Fibroblast of skin of left quadriceps (primary cell): ENCODE measurements at places on chromosomes 5 and 9.

DNA sequence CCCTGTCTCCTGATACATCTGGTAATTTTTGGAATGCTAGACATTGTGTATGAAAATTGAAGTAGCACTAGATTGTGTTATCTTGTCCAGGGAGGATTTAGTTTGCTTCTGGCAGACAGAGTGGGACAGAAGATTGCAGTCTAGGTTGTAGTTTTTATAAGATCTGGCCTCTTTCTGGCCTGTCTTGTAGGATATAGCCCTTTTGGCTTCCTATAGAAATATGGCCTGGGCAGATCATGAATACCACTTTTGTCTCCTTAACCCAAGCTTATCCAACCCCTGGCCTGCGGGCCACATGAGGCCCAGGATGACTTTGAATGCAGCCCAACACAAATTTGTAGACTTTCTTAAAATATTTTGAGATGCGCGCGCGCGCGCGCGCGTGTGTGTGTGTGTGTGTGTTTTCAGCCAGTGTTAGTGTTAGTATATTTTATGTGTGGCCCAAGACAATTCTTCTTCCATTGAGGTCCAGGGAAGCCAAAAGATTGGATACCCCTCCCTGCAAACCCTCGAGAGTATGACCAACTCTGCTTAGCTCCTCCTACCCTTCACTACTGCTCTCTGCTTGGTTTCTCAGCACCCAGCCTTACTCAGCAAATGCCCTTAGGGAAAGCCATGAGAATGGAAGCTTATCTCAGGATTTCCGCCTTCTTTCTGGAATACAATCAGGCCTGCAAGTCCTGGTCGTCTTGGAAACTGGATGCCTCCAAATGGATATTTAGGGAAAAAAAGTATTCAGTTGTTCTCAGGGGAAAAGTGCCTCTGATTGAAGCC lies 26.5 kb downstream of the ANKRD33B start:
- no peak for DNase-seq

GRCh38 chr9:87567571-87567970 lies 69.9 kb downstream of the DAPK1 start:
- DNase-seq, result no peak

- DNase-seq, result no peak
These were observed 221.6 kb downstream of the CACNA1B start for GRCh38 chr9:138098908-138099791.

GRCh38 chr5:72378639-72379289 lies 58.6 kb downstream of the PTCD2 start:
- DNase-seq, result peak; percentile 77

DNA sequence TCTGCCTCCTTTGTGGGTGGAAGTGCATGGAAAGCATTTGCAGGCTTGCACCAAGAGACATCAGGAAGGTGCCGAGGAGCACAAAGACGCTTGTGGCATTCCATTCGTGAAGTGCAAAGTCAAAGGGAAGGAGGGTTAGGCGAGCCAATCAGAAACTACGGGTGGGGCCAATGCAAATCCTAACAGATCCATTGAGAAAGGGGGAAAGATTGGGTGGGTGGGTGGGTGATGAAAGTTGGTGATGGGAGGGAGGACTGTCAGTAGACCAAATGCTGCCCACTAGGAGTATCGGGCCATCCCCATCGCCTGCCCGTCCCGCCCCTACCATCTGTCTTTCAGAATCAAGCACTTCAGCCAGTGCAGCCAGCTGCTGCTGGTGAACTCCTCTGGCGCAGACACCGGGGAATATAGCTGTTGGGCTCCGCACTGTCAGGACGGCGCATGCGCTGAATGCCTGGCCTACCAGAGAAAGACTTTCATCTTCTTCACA lies 17.1 kb upstream of the ANXA6 start:
- no peak for DNase-seq

- no peak for DNase-seq
These were observed 13.0 kb downstream of the C1QTNF3 start for GRCh38 chr5:34030048-34030447.

- no peak for DNase-seq
These were observed at the start of gene RASEF for GRCh38 chr9:83062651-83063527. RASEF (minus strand) TSS chr9:83063142; CDS start chr9:83062867, 275 bp downstream.

DNA sequence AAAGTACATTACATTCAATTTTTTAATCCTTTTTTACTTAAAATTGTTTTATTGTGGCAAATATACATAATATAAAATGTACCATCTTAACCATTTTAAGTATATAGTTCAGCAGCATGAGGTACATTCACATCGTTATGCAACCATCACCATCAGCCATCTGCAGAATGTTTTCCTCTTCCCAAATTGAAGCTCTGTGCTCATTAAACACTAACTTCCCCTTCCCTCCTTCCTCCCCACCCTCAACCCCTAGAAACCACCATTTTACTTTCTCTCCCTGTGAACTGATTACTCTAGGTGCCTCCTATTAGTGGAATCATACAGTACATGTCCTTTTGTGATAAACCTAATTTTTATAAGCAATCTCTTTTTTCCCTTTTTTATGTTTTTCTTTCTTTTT lies 15.6 kb downstream of the TEX53 start:
- DNase-seq, result no peak

DNA sequence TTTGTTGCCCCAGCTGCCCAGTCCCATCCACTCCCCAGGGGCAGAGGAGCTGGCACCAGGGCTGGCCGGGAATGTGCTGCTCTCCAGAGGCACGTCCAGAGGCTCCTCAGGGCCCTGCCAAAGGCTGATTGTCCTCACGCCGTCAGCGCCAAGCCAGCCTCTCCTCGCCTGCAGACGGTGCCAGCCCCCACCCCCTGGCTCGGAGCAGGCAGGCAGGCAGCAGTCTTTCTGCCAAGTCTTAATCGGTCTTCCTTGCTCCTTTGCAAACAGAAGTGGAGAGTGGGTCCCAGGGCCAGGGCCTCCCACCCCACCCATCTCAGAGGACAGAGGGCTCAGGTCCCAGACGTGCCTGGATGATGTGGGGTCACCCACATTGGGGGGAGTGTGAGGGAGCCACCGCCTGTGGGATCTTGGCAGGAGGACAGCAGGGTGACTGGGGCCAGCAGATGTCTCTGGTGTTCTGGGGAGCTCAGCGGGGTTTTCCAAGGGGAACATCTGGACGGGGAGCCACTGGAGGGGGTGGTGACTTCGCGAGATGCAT lies 36.3 kb downstream of the FAM163B start:
- DNase-seq, result no peak

DNA sequence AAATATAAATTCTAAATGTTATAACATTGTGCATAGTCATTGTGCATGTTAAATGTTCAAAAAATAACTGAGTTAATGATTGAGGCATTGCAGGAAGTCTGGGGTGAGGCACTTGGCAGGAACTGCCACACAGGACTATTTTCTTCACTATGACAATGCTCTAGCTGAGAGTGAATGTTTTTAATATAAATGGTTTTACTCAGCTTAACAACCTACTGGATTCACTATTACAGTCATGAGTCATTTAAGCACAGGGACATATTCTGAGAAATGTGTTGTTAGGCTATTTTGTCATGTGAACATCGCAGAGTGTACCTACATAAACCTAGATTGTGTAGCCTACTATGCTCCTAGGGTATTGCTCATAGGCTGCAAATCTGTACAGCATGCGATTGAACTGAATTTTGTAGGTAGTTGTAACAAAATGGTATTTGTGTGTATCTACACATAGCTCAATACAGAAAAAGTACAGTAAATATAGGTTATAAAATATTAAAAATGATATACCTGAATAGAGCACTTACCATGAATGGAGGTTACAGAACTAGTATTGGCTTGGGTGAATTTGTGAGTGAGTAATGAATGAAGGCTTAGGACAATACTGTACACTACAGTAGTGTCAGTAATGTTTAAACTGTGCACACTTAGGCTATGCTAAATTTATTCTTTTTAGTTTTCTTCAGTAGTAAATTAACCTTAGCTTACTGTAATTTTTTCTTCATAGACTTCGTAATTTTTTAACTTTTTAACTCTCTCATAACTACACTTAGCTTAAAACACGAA lies 346.1 kb upstream of the PTGER4 start:
- DNase-seq, result no peak

DNA sequence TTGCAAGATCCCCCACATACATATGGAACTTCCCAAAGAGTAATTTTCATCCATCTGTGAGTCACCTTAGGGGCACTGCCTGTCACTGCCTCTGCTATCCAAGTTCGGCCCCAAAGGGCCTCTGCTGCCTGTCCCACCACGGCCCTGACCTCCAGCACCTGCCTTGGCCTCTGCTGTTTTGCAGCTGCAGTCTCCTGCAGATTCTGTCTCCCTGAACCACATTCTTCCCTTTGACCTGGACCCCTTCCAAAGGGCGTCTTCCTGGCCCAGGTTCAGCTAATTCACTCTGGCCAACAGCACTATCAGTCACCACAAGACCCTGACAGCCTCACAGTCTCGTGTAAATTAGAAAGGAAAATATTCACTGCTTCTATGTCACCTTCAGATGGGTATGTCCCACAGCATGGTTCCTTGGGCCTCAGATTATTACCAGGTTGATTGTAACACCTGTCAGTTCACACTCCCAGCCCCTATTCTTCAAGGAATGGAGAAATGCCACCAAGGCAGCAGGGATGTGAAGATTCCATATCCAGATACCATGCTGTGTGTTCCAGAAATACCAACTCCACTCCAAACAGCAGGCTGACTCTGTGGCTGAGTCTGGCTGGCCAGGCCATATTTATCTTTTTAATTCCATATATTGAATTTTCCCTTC lies 479.3 kb downstream of the ARHGEF28 start:
- no peak for DNase-seq

GRCh38 chr9:91348191-91348807 lies 13.4 kb downstream of the AUH start:
- no peak for DNase-seq

- DNase-seq, result no peak
These were observed 26.0 kb upstream of the GHR start for GRCh38 chr5:42397267-42397666.

DNA sequence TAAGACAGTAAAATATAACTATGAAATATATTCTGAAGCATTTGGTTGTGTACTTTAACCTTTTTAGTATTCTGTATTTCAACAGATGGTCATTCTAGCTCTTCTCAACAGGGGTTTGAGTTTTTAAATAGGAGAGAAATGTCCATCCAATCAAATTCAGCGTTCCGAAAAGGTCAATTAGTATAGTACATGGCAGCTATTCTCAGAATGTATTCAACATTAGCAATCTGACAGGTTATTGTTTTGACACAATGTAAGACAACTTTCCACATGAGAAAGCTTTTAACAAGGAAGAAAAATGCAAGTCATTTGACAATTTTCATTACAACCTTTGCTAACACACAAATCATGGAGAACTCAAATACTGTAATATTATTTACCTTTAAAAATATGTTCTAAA lies 996.3 kb upstream of the CDH10 start:
- DNase-seq, result no peak

GRCh38 chr9:121883281-121884056 lies 209.6 kb downstream of the TTLL11 start:
- DNase-seq, result no peak

DNA sequence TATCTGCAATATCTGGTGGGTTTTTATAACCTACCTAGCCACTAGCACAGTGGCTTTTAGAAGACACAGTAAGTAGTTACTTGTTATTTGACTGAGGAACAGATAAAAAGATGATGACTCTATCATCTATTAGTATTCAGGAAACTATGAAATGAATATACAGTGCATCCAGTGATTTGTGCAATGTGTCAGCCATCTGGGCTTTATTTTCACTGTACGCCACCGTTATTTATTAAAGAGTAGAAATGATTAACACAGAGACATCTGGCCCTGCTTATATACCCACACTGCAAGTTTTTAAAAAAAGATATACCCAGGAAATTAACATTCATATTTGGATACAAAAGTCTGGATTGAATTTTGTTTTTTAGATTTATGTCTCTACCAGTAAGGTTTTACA lies 408.4 kb downstream of the PDE4D start:
- DNase-seq, result peak; percentile 53

DNA sequence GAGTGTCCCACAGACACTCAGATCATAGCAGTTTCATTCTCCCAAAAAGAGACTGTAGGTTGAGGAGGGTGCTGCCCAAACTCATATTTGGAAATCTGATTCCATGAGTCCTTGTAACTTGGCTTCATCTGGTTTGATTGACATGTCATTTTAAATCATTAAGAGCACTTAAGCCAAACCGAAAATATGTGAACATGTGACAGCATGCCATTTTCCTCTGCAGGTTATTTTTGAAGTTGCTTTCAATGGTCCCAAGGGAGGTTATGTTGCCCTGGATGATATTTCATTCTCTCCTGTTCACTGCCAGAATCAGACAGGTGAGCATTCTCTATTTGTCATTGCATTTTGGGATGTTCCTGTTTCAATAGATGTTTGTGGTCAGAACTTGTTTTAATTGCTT lies 87.6 kb downstream of the MAMDC2 start:
- no peak for DNase-seq

- no peak for DNase-seq
These were observed 318.0 kb downstream of the ACTL7B start for GRCh38 chr9:108537756-108538155.

DNA sequence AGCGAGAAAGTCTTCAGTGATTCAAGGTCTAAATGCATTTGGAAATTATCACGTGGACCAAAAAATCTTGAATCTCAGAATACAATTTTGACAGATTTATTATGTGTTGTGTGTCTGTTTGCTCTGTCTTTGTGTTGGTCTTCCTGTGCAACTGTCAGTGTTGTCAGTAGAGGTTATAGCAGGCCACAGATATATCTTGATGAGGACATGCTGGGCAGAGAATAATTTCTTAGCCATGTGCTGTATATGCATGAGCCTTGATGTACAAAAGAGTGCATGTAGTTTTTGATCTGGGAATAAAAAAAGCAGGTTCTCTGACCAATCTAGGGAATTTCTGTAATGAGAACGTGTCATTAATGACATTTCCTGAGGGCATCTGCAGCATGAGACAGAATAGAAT lies 57.6 kb downstream of the ZSWIM6 start:
- DNase-seq, result no peak

GRCh38 chr5:6705088-6705487 lies 8.1 kb upstream of the TENT4A start:
- DNase-seq, result no peak

- no peak for DNase-seq
These were observed 60.5 kb upstream of the ANKRD33B start for GRCh38 chr5:10503321-10503720.

- no peak for DNase-seq
These were observed 13.8 kb downstream of the VAV2 start for GRCh38 chr9:133978226-133978898.

DNA sequence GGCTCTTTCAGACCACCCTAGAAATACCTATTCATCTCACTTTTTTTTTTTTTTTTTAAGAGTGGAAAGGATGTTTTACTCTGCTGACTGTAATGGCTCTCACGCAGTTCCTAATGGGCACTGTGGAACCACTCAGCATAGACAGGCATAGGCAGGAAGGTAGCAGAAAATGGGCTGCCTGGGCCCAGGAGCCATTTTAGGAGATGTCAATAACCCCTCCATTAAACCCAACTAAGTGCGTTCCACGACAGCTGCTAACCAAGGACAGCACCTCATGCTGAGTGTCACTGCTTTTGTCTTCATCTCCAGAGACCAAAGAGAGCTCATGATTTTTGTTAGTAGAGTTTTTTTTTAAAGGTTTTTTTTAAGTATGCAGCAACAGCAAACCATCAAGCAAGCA lies 15.3 kb downstream of the MAP1B start:
- DNase-seq, result no peak
